Hematopoietic multipotent progenitor cell treated with erythropoietin and hydrocortisone succinate and interleukin-3 and kit ligand, for 8 days (in vitro differentiated cells): ENCODE measurements at places on chromosomes 6 and 20.

GRCh38 chr6:133644548-133644891, 244.4 kb upstream of the TCF21 start:
- no peak for DNase-seq

- no peak for DNase-seq
These were observed 1.4 kb downstream of the PIM1 start for GRCh38 chr6:37171201-37171969.

DNA sequence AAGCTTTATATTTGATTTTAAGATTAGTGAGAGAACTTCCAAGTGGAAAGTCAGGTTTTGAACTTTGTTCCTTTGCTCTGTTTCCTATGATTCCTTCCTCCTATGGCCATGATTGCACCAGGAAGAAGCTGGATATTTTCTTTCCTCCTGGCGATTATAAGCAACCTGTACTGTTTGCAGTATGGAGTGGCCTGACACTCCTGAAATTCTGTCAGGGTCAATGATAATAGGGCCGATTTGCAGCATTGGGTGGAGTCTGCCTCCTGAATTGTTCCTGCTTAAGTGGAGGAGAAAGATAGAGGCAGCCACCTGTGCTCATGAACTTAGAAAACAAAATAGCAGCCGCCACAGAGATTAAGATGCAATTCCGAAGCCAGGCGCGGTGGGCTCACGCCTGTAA, 9.8 kb upstream of the FAM217A start:
- no peak for DNase-seq

DNA sequence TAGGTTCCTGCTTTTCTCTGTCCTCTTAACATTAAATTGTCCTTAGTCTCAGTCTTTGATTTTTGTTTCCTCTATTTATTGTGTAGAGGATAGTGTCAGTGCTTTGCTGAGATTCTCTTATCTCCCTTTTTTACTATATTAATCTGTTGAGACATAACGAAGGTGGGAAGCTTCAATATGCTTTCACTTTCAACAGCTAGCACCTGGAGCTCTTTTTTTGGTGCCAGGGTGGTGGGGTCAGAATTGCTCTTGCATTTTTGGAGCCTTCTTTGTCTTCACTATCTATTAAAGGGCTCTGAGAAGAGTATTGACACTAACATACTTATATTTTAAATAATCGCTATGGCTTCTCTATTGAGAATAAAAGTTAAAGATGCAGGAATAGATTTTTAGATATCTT, 97.1 kb upstream of the EPHA7 start:
- no peak for DNase-seq

DNA sequence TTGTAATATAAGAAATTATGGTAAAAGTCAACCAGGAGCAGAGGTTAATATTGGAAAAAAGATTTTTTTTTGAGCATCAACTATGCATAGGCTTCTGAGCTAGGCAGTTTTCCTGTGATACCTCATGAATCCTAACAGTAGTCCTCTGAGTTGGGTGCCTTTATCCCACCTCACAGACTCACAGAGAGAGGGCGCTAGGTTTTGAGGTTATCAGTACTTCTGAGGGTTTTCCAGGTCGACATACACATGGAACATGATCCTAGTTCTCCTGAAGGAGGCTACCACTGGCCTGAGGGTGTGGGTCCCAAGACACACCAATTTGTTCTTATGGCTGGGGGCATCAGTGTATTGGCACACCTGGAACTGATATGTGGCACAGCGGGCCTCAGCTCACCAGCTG, 358.8 kb upstream of the JAG1 start:
- no peak for DNase-seq

- DNase-seq = no peak
These were observed 222.2 kb downstream of the PREX1 start for GRCh38 chr20:48605364-48606171.

DNA sequence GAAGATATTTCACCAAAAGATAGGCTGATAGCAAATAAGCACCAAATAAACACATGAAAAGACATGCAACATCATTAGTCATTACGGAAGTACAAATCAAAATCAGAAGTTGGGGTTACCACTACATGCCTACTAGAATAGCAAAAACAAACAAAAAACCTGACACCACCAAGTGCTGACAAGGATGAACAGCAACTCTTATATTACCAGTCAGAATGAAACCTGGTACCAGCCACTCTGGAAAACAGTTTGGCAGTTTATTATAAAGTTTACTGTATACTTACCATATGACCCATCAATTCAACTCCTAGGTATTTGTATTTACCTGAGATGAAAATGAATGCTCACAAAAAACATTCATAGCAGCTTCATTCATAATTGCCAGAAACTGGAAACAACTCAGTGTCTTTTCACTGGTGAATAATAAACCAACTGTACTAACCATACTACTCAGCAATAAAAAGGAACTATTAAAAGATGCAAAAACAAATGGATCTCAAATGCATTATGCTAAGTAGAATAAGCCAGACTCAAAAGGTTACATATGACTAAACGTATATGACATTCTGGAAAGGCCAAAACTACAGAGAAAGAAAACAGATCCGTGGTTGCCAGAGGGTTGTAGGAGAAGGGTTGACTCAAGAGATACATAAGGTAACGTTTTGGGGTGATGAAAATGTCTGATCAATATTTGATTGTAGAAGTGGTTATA, 33.0 kb downstream of the NUP153 start:
- DNase-seq = peak; percentile 41
